Bone marrow (tissue), 2 donors: ENCODE measurements at places on chromosomes 2 and 18.

GRCh38 chr2:206158563-206159345 is 490 bp downstream of the NDUFS1 start:
- no peak for DNase-seq

- DNase-seq = no peak
These were observed 12.8 kb downstream of the SESTD1 start for GRCh38 chr2:179251870-179252269.

- DNase-seq = no peak
These were observed 25.4 kb downstream of the CAPN14 start for GRCh38 chr2:31191931-31192330.

GRCh38 chr2:49978341-49978740 is 824.0 kb upstream of the FSHR start:
- DNase-seq = no peak

GRCh38 chr2:73037947-73038585 is 33.4 kb downstream of the SFXN5 start:
- no peak for DNase-seq

- no peak for DNase-seq
These were observed 598 bp upstream of the CEP68 start for GRCh38 chr2:65055422-65056214.

GRCh38 chr2:37894601-37895000 is 30.5 kb upstream of the RMDN2 start:
- DNase-seq = no peak

DNA sequence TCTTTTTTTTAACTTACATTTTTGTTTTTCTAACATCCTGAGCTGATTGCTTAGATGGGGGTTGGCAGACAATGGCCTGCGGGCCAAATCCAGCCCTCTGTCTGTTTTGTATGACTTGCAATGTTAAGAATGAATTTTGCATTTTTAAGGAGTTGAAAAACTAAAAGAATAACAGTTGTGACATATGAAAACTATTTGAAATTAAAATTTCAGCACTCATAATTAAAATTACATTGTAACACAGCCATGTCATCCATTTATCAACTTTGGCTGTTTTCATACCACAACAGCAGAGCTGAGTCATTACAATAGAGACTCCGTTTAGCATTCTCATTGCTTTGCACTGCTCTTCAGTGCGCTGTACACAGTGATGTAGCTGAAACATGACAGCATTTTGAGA is 94.1 kb upstream of the MC4R start:
- DNase-seq = no peak

DNA sequence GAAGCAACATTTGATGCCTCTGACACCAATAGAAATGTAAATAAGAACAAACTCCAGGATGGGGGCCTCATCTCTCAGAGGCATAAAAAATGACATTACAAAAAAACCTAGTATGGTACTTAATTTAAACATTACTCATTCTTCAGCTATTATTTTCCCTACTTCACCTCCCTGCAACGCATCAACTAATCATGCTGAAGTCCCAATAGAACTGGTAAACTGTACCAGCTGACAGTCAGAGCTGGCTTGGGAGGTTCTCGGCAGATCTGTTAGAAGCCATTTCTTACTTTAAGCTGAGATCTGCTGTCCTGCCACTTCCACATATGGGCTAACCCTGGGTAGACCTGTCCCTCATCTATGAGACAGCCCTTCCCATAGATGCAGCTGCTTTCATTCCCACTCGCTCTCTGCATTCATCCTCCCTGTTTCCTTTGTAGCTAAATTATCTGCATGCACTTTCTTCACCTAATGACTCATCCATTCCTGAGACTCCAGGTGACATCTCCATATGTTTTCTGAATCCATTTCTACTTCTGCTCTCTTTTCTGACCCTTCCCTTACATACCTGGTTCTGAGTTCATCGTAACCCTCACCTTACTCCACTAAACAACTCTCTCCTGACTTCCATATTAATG is 108.1 kb downstream of the AOX1 start:
- no peak for DNase-seq

DNA sequence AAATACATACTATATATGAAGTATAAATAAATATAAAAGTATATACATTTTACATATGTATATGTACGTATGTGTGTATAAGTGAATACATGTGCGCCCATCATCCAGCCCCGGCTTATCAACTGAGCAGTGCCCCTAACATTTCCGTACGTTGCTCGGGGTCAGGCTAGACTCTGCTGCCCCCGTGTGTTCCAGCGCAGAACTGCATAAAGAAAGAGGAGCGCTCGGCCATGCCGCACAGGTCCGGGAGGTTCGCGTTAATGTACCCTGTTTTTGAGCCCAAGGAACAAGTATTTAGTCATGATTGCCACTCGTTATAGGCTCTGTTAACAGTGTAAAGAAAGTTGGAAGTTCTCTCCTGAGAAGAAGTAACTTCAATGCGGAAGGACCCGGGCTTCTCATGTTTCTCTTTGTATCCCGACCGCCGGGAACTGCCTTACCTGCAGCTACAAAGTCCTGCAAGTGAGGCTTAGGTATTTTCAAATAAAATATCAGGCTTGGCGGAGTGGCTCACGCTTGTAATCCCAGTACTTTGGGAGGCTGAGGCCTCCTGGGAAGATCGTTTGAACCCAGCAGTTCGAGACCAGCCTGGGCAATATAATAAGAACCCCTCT is 55.7 kb downstream of the CD8B2 start:
- peak; percentile 37 for DNase-seq

DNA sequence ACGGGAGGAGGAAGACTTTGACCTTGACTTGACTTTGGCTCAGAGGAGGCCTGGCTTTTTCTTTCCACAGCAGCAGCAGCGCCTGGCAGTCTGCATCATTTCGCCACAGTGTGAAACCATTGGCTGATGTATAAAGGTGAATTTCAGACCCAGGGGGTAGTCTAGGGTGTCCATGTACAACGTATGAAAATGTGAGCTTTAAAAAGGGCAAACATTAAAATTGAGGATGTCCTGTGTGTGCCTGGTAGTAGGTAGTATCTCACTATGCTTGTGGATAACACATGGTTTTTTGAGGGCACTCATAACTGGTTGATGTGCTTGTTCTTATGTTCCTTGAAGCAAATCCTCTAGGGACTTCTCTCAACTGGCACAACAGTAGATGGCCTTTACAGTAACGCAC is 86.1 kb downstream of the LPIN1 start:
- no peak for DNase-seq

- no peak for DNase-seq
These were observed 183.5 kb upstream of the GCFC2 start for GRCh38 chr2:75894170-75894569.

DNA sequence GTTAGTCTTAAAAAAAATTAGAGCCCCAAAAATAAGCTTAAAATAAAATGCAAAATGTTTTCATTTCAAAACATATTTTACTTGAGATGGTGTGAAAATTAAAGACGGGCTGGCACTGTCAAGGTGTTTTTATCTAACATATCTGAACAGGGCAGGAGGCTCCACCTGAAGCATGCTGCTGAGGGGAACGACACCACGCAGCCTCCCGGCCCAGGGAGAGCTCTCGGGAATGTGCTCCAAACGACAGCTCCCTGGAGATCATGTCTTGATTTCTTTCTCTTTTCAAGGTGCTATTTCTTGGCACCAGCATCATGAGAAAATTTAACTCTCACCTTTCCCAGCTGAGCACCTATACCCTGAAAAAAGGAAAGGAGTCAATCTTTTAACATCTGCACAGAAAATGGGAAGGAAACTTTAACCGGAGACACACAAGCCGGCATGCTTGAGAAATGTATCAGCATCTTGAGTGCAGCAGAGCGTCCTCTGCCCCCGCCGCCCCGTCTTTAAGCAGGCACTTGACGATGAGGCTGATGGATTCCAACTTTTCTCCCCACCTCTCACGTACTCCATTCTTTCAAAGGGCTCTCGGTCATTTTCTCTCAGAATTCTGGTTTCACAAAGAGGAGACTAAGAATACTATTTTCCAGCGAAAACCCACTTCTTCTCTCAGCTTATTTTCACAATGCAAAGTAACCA is 56.6 kb downstream of the EIPR1 start:
- no peak for DNase-seq

DNA sequence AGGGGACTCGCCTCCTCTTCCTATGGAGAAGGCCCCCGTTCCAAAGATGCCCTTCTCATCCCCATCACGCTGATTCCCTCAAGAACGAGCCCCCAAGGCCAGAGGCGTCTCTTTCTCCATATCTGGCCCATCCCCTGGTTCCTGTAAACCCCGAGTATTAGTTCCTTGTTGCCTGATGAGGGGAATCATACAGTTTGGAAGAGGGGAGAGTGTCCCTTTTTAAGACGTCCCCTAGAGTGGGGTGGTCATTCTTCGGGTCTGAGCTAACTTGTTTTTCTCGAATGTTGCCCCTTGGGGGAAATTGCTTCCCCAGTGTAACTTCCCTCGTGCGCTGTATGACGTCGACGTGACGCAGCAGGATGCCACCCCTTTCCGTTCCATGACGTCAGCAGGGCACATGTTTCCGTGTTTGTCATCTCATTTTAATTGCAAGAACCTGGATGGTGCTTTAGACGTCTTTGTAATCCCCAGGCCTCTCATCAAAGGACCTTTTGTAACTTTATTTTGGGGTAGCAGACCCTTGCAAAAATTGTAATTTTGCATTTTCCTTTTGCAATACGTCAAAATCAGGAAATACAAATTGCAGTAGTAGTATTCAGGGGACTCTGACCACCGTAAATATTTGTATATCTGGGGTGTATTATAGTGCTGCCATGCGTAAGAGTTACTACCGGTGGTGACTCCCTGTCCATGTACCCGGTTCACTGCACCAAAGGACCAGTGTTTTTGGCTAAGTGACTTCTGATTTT is 569 bp downstream of the BABAM2 start:
- DNase-seq = peak; percentile 73

GRCh38 chr2:223222397-223222796 is 170.4 kb downstream of the KCNE4 start:
- DNase-seq = no peak

- DNase-seq = no peak
These were observed 208.4 kb upstream of the ZNF521 start for GRCh38 chr18:25560369-25560768.
